H54 (cell line): ENCODE measurements at places on chromosomes 6 and 20.

DNA sequence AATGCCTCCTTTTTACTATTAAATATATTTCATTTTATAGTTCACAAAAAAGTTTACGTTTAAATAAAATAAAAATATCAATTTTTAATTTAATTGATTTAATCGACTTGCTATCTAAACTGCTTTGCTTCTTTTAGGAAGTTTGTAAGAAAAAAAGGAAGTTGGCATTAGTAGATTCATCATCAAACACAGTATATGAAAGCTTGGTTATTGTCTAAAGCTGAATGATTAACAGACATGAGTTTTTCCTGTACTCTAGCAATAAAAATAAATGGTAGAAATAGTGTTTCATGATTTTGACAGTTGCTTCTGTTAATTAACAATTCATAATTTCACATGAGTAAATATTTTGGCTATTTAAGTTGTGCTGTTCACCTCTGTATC, 1285.5 kb upstream of the GJE1 start:
- no peak for DNase-seq

GRCh38 chr6:16481697-16482399, 243.5 kb downstream of the GMPR start:
- no peak for DNase-seq

- DNase-seq = no peak
These were observed 5.5 kb downstream of the CASP8AP2 start for GRCh38 chr6:89834884-89835792.

DNA sequence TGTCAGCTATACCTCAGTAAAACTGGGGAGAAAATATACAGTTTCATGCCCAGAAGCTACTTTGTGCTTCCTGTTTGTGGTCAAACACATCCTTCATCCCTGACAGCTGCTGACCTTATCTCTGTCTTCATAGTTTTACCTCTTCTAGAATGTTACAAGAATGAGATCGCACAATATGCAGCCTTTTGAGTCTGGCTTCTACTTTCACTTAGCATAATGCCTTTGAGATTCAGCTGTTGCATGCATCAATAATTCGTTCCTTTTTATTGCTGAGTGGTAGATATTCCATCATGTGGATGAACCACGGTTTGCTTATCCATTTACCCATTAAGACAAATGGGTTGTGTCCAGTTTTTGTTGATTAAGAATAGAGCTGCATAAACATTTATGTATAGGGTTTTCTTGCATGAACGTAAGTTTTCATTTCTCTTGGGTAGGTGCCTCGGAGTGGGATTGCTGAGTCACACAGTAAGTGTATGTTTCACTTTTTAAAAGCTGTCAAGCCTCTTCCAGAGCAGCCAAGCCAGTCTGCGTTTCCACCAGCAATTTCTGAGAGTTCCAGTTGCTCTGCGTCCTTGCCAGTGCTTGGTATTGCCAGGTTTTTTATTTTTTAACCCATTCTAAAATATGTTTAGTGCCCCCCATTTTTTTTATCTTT, 86.6 kb upstream of the PAX1 start:
- no peak for DNase-seq

DNA sequence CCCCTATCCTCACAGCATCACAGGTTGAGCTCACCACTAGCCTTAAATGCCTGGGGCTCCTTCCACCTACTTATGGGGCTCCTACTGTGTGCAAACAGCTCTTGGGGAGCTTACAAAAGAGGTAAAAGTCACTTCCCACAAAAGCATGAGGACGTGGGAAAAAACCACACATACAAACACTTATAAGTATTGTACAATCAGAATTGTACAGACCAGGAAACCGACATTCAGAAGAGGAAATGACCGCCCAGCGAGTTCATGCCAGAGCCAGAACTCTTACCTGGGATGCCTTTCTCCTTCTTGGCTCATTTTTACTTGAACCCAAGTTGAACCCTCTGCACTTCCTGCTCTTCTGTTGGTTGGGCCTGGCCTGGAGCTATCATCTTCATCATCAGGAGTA, 6.3 kb upstream of the PPP1R16B start:
- no peak for DNase-seq

DNA sequence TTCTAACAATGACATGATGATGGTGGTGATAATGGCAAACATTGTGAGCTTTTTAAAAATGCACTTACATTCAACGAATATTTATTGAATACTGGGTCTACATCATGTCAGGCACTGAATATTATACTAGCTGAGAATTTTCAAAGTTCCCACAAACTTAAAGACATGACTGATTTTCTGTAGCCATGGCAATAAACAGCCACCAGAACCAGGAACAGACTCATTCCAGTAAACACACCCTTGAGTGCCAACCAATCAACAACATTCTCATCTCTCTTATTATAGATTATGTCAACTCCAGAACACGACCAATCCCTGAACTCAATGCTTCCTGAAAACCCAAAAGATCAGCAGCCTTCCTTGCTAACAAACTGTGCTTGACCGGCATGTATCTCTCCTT, 212.4 kb upstream of the RUNX2 start:
- DNase-seq = no peak

GRCh38 chr20:47266847-47267515, 89.5 kb downstream of the ZMYND8 start:
- DNase-seq = no peak

DNA sequence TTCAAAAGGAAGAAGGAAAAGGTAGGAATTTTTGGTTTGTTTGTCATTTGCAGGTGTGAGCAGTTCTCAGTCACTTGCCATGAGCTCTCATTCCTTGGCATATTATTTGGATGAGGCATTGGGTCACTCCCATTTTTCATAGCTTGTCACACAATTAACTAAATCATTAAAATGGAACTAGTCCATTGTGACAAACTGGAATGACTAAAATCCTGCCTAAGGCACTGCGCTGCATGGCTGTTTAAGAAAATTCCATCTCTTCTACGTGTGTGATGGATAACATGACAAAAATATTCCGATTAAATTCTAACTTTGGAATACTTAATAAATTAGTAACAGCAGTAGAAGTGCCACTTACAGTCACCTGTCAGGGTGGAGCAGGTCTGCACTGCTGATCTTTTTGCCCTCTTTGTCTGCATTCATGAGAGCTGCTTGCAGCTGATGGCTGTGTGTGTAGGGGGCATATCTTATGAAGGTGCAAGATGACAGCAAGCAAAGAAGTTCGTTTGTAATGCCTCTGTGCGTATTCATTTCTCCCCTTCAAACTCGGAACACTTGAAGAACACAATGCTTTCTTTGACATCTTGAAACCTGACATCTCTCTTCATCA, 1292.6 kb upstream of the MAP3K7 start:
- DNase-seq = no peak

DNA sequence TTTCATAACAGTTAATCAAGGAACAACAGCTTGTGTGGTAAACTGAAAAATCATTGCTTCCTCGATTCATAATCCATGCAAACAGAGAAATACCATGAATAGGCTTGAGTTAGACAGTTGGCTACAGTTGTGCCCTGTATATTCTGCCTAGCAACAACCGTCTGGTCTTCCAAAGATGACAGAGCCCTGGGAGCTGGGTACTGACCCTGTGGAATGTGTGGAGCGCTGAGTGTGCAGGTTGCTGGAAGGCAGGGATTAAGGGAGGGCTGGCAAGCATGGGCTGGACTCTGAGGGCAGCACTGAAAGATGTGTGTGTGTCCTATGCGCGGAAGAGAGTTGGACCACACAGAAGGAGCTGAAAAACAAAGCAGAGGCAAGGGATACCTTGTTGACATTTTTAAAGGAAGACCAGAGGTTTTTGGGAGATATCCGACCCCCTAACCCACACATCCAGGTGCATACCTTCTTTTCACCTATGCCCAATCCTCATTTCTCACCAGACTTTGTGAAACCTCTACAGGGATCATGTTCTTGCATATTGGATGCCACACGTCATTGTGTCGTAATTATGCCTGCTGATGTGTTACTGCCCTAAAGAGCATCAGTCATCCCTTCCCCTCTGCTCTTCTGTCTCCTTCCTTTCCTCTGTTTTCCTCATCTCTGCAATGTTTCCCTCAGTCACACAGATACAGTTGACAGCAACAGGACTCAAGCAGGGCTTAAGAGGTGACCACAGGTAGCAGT, 58.2 kb upstream of the VGLL2 start:
- DNase-seq = no peak

DNA sequence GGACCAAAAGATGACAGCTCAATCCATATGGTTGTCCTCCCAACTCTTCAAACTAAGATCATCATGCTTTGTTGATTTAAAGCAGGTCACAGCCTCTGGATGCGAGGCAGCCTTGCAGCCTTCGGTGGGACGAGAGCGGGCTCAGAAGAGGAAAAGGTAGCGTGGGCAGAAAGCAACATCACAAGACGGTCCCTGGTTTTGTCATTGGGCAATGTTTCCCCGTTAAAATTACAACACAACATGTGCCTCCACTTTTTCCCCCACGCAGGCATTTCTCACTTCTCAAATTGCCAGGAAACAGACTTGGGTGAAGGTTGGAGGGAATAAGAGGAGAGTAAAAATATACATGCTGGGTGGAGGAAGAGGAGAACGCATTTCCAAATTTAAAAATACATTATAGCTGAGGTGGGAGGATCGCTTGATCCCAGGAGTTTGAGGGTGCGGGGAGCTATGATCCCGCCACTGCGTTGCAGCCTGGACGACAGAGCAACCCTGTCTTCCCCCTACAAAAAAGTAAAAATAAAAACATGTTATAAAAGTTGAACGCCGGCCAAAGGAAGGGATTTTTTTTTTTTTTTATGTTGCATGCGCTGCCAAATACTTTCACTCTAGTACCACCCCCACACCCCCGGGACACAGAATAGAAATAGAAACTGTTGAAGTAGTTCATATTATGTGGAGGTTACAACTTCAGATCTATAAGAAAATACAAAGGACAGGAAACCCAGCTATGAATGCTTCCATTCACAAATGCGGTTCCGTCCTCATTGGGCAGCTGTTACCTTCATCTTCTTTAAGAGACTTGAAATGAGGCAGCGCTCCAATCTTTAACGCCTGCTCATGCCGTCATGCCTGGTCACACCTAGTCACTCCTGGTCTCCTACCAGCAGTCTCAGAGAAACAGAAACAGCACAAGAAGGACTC, 13.9 kb upstream of the NAA20 start:
- no peak for DNase-seq

DNA sequence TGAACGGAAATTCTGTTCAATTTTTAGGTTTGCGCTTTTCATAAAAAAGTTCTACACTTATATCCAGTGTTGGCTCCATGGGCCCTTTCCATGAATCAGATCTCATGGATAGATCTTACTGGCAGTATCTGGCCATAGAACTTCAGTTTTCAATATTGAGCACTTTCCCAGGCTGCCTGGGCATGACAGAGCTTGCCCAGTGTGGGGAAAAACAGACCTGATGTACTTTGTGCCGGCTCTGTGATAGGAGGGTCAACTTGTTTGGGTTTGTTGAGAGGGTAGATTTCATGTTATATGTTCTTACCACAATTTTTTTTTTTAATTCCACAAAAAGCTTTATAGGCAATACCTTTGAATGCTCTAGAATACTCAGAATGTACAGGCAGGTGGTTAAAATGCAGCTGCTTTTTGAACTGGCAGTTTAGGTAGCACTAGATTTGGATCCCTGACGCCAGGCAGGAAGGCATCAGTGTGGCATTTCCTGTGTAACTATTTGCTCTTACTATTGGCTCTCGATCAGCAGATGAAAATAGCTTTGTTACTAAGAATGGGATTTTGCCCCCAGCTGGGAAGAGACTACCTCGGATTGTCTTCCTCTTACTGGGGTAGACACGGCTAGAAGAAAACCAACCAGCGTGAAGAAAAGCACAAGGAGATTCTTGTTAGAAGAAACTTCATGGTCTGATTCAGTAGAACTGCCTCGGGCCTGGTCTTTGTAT, 404.9 kb upstream of the SOX4 start:
- no peak for DNase-seq

GRCh38 chr6:67897998-67898607, 737.0 kb upstream of the ADGRB3 start:
- no peak for DNase-seq

DNA sequence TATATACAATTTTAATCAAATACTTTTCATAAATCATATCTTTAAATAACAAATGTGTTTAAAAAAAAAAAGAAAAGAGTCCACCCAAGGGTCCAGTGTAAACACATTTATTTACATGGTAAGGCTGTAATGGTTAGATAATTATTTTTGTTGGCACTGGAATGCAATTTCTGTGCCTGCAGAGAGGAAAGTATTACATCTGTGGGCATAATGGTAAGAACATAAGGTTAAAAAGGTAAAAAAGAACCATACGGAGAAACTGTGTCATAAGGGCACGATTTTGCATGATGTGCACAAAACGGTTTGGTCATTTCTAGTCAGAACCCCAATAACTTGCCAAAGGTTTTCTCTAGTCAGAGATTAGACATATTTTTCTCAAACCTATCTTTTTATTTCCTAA, 54.3 kb downstream of the RWDD2A start:
- no peak for DNase-seq

DNA sequence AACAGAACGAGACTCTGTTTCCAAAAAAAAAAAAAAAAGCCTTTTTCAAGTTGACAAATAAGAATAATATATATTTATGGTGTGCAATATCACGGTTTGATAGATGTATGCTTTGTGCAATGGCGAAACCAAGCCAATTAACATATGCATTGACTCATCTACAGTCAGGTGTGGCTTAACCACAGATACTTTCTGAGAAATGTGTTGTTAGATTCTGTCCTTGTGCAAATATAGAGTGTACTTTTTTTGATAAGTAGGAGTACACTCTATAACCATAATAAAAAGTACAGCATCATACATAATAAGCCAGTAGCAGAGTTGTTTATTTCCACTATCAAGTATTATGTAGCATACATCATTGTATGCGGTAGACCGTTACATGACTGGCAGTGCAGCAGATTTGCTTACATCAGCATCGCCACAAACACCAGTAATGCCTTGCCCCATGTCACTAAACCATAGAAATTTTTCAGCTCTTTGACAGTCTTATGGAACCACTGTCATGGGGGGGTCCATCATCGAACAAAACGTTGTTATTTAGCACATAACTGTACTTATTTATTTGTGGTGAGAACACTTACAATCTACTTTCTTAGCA, 59.2 kb downstream of the TMEM170B start:
- no peak for DNase-seq

DNA sequence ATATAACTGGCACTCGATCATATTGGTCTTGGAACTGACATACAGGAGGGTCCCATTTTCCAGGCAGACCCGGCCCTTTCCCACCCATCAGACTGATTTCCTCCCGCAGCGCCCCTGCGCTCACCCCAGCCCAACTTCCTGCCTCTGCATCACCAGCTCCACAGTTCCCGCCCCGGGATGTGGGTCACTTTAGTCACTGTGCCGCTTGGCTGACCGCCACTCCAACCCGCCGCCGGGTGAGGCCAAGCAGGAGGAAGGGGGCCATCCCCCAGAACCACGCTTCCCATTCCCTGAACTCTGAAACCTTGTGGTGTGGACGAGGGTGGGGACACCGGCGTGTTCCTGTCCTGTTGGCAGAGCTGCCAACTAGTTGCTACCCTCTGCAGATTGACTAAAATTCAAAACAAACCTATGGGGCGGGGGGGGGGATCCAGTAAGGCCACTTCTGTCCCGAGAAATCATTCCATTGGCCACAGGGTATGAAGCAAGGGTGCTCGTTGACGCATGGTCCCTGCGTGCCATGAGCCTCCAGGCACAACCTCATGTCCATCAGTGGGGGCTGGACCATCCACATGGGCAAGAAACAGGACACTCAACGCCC, 12.3 kb downstream of the TGM2 start:
- DNase-seq = peak; percentile 80

- no peak for DNase-seq
These were observed 58.2 kb downstream of the SMOC2 start for GRCh38 chr6:168499045-168499650.

- DNase-seq = no peak
These were observed 181.2 kb downstream of the ZDHHC14 start for GRCh38 chr6:157561929-157562810.
